ENCODE measurements at places on chromosomes 11 and 22.

DNA sequence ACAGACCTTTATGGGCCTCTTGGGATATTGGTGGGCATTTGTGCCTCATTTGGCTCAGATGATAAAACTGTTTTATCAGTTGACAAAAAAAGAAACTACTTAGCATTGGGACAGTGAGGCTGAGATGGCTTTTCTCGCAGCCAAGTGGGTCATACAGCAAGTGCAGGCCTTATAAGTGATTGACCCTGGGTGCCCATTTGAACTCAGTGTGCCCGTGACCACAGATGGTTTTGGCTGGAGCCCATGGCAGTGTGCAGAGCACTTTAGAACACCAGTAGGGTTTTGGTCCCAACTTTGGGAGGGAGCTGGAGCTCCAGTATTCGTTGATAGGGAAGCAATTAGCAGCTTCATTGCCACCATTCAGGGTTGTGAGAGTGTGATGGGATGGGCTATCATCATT lies 404.5 kb upstream of the LARGE1 start:
- no peak for DNase-seq

- no peak for DNase-seq
These were observed 260.5 kb downstream of the CASP12 start for GRCh38 chr11:104637662-104638170.

DNA sequence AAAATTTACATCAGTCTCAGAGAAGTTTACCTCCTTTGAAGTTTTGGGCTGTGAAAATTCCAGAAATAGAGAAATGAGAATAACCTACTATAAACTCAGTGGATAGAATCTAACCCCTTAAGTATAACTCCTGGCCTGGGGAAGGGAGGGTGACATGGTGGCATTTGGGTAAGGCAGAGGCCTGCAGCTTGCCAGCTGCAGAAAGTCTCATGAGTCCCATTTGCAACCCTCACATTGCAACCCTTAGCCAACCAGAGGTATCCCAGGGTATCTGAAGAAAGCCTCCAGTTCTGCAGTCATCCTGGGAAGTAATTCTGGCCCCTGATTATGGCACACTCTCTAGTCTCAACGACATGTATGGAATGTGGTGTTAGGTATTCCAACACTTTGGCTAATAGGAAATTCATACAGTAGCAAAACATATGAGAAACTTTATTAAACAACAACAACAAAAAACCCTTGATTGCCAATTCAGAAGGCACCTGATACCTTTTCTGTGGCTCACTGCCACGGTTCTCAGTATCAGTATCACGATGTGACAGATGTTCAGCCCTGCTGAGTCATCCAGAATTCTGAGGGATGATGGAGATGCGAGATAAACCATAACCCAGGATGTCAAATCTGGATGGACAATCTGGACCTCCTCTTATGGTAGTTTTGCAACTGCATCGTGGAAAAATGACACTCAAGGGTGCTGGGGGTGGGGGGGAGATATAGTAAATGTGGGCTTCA lies 743.4 kb downstream of the NELL1 start:
- no peak for DNase-seq

DNA sequence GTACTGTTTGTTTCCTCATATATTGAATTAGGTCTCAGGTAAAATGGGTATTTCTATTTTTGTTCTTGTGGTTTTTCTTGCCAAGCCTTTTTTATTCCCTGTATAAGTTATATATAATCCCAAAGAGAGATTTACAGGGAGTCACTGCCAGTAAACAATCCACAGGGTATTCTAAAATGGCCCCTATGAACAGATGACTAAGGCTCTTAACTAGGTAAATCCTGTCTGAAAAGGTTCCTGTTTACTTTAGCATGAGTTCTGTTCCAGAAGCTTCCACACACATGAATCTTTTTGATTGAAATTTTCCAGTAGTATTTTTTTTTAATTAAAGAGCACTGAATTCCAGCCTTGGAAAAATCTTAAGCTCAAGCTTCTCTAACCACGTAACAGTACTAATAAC lies 552.8 kb upstream of the CCDC179 start:
- DNase-seq, result no peak

- DNase-seq, result no peak
These were observed at the start of gene OR4C5 for GRCh38 chr11:48366365-48366764. OR4C5 (minus strand) TSS chr11:48366465; CDS start chr11:48366465, 0 bp downstream.

DNA sequence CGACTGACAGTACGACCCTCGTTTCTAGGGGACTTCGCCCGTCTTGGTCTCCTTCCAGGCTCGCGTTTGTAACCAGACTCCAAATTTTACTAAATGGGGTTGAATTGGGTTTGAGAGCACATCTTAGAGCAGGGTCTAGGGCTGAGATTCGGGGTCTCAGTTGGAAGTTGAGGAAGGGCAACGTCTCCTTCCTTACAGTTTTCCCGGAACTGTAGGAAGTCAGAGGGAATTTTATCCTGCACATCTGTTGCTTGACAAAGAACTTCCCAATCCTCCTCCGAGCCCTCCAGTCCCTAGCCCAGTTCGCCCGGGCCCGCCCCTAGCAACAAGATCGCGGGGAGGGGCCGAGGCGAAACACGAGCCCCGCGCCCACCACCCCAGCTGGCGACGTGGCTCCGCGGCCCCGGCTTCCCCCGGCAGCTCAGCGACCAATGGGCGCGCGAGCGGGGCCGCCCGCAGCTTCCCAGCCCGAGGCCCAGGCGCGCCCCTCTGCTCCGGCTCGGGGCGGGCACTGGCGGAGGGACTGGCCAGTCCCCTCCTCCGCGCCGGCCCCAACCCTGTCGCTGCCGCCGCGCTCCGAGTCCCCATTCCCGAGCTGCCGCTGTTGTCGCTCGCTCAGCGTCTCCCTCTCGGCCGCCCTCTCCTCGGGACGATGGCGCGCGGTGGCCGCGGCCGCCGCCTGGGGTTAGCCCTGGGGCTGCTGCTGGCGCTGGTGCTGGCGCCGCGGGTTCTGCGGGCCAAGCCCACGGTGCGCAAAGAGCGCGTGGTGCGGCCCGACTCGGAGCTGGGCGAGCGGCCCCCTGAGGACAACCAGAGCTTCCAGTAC lies at the start of gene RCN1:
TSS of gene RCN1 (plus strand) at position 530 of the 826 bp plus-strand sequence. CDS start at position 653, 123 bp downstream.
- peak; percentile 20 for DNase-seq

GRCh38 chr11:88402192-88402715 lies 64.7 kb upstream of the CTSC start:
- no peak for DNase-seq

- no peak for DNase-seq
These were observed 414 bp upstream of the MIEF1 start for GRCh38 chr22:39501644-39502108.

DNA sequence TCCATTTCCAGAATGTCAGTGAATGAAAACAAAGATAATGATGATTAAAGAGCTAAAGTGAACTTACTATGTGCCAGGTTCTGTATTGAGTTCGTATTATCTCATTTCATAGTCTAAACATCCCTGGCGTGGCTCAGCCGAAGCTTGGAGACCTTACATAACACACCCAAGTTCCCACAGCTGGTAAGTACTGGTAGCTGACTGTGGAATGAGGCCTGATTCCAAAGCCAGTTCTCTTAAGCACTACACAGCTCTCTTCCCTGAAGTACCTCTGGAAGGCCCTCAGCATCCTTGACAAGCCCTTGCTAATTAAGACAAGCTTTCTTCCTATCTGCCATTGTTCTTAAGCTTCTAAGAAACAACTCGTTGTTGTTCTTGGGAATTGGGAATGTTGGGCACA lies 28.6 kb upstream of the NCAM1 start:
- no peak for DNase-seq

- DNase-seq, result no peak
These were observed 396.4 kb downstream of the METTL15 start for GRCh38 chr11:28504555-28505110.

DNA sequence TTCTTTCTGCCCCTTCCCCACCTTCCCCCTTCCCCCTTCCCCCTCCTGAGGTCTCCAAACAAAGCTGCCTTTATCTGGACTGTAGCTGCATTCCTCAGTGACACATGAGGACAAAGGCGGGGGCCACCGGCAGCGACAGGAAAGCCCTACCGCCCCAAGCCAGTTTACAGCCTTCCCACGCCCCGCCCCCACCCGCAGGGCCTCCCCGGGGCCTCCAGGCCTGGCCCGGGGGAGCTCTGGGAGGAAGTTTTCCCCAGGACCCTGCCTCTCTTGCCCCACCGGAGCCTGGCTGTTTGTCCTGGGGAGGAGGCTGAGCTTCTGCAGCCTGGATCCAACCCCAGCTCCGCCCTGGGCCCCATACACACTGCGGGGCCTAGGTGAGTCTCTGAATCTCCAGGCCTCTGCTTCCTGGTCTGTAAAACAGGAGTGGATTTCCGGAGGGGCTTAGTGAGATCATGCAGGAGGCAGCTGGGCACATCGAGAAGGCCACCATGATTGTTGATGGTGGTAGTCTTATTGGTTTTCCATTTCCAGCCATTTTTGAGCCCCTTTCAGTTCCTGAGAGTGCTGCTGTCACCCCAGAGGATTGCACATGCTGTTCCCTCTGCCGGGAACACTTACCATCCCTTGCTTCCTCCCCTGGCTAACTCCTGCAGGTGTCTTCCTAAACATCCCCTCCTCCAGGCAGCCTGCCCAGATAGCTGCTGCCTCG lies 130.7 kb downstream of the MN1 start:
- no peak for DNase-seq

GRCh38 chr11:64035081-64035524 lies 628 bp upstream of the FLRT1 start:
- no peak for DNase-seq

GRCh38 chr11:65389294-65389980 lies 3.0 kb downstream of the FRMD8 start:
- no peak for DNase-seq

- no peak for DNase-seq
These were observed 50.1 kb upstream of the MUC15 start for GRCh38 chr11:26622181-26622580.

DNA sequence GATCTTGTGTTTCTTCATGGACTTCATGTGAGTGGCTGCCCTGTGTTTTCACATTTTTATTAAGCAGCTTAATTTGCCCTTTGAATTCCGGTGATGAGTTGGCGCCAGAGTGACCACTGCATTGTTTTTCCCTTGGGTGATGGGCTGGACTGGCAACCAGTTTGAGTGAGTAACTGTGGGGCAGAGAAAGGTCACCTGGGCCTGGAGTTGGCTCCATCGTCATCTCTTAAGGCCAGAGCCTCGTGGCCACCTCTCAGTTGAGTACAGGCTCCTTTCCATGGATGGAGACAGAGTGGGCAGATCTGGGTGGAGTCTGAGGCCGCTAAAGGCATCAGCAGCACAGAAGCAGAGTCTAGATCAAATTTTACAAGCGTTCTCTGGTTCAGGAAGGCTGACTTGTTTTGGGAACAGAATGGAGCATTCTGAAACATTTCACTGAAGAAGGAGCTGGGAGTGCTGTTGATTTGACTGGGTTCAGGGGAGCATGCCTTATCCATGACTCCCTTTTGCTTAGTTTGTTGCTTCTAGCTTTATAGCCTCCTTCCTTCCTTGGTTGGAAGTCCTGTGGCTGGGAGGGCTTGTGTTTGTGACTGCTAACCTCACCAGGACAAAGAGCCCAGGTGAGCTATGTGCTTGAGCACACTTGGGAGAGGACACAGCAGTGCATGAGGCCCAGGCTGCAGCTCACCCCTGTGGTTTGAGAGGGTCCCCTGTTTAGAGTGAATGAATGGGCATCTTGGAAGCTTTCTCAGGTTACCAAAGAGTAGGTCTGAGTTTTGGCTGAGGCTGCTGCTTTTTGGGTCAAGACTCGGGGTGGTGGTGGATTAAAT lies 7.8 kb downstream of the BCR start:
- DNase-seq, result no peak

- no peak for DNase-seq
These were observed 104.4 kb downstream of the MPPED2 start for GRCh38 chr11:30481796-30482195.

DNA sequence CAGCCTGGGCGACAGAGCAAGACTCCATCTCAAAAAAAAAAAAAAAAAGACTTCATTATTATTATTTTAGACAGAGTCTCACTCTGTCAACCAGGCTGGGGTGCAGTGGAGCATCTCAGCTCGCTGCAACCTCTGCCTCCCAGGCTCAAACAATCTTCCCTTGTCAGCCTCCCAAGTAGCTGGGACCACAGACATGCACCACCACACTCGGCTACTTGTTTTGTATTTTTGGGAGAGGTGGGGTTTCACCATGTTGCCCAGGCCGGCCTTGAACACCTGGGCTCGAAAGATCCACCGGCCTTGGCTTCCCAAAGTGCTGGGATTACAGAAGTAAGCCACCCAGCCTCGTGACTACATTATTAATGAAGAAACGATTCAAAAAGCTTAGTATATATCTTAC lies 5.3 kb upstream of the TYMP start:
- no peak for DNase-seq

DNA sequence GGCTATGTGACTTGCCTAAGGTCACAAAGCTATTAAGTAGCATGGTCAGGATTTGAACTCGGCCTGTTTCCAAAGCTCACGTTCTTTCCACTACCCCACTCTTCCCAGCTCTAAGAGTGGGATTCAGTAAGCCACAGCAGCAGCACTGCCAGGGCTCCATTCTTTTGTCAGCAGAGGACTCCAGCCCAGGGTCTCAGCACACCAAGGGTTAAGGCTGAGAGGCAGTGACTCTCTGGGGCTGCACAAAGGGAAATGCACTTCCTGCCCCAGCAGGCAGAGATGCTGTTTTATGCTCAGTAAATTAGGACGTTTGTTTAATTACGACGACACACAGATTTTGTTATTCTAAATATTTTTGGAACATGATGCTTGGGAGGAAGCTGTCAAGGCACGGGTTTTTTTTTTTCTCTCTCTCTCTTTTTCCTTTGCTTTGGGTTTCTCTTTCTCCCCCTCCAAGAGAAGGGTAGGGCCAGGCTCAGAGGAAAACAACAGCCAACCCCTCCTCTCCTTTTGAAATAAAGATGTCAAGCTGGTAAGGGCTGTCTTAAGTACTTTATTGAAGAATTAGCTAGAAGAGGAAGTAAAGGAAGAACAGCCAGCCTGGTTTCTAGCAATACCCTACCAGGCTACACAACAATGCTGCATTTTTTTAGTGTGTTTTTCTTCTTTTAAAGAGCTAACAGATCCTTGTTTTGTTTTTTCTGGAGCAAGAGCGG lies 2.8 kb downstream of the MYH9 start:
- no peak for DNase-seq

DNA sequence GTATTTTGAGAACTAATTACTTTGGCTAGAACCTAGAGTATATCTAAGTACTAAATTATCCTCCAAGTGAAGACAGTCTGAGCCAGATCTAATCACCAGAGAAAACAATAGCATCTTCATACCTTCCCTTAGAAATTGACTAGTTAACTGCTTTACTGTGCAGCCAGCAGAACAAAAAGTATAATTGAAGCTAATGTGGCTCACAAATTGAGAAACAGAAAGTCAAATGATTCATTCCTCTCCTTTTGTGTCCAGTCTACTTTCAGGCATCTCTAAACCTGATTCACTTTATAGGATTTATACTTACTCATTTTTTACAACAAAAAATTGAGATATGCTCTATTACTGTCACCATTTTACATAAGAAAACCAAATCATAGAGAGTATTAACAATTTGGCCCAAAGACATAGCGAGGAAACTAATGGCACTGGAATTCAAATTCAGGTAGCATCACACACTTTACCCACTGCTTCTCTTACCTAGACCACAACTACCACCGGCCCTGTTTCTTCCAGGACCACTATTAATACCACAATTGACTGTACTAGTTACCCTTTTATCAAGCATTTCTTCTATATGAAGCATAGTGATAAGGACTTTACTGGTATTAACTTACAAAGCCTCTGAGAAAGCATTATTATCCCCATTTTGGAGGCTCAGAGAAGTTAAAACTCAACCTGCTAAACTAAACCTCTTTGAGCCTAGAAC lies 1402.6 kb upstream of the TENM4 start:
- no peak for DNase-seq

Data from stimulated activated CD4-positive, alpha-beta T cell treated with anti-CD3 and anti-CD28 coated beads, Interleukin-2, amount 100 ng/mL, for 48 hours (primary cell).